Activated CD8-positive, alpha-beta memory T cell treated with anti-CD3 and anti-CD28 coated beads for 1 hour (primary cell): ENCODE measurements at places on chromosomes 1 and 21.

DNA sequence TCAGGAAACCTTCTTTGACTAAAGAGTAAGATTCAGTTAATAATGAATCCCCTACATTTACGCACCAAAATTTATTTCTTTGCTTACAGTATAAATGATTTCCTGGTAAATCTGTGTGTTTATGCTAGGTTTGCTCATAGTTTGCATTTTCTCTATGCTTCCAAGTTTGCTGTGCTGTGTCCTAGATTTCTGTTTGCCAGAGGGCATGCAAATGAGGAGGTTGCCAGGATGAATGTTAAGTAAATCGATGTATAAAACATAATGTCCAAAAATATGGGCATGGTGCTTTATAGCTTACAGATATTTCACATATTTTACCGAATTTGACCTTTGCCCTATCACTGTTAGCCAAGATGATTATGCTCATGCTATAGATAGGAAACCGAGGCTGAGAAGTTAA, 63.8 kb downstream of the TBX19 start:
- DNase-seq: no peak

DNA sequence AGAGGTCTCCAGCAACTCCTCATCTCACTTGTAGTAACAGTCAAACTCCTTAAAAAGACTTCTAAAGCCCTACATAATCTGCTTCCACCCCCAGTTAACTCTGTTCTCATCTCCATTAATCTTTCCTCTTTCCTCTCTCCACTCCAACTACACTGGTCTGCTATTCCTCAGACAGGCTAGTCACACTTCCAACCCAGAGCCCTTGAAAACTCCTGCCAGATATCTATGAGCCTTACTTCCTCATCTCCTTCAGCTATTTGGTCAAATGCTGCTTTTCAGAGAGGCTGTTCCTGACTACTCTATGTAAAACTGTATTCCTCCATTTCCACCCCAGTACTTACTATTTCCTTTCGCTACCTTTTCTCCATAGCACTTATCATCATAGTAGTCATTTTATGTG, 24.4 kb downstream of the PCP4L1 start:
- DNase-seq: no peak

GRCh38 chr21:41121785-41122415, 46.1 kb upstream of the BACE2 start:
- DNase-seq: no peak

GRCh38 chr1:228058949-228059633, 23.4 kb upstream of the ARF1 start:
- no peak for DNase-seq
